ENCODE measurements at places on chromosomes 6 and 20.

GRCh38 chr6:113684382-113684901, 172.7 kb upstream of the MARCKS start:
- no peak for DNase-seq

DNA sequence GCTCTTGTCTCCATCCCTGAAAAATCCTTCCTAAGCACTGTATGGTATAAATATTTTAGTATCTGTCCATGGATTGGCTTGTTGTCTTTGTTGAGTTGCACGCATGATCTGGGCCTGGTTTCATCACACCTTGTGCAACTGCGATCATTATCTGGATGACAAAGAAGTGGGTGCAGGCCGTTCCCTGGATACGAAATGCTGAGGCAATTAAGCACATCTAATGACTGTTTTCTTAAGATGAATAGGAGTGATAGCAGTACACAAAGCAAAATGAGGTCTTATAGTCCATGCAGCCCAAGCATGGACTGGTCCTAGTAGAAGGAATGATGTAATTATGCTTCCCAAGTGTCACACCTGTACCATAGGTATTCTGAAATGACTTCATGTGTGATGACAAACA, 47.8 kb downstream of the SLC35D3 start:
- no peak for DNase-seq

DNA sequence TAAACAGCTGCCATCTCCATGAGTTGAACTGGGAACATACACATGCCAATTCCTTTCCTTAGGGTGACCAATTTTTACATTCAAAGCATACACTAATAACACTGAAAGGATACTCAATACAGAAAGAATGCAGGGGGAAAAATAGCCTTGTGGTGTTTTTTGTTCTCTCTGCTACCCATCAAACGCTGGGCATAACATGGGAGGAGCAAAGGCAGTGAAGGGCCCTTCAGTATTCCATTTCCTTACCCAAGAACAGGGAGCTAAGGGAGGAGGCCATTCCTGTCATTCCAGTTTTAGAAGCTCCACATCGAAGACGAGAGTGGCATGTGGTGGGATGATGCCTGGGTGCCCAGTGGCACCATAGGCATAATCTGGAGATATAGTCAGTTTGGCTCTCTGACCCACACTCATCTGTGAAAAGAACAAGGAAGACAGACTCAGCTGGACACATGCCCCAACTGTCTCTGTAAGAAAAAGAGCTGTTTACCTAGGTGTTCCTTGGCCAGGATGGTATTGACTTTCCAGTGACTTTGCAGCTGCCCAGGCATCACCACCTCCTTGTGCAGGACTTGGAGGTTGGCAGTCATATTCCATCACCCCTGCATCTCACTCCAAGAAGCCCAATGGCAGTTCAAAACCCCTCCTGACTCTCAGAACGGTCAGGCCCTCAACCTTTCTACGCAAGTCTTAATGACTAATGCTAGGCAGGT, 20.9 kb downstream of the FKBP1A start:
- no peak for DNase-seq

DNA sequence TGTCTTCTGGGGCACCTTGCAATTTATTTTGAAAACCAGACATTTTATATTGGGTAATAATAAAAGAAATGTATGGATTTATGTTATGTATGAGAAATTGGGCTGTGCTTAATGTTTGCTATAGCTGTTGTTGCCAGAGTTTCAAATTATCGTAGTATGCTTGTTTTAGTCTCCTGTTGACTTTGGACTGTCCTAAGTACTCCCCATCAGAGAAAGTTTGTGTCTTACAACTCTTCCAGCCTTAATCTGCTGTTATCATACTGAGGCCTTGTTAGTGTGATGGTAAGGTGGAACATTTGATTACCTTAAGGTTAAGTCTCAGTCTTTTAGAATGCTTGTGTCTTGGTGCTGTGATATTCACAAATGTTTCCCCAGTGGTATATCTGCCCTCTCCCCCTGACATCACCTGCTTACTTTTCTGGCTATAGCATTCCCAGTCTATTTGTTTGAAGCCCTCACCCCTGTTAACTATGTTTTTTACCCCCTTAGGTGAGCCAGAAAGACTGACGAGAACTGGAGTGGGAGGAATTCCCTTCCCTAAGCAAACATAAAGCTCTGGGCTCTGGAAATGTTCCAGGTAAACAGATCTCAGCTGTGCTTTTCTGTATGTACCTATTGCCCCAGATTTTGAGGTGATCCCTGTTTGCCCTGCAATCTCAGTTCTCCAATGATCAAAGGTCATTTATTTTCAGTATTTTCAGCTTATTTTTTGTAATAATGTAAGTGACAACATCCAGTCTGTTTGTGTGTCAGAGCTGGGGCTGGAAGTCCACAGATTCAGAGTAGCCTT, 581.1 kb upstream of the CITED2 start:
- no peak for DNase-seq

- DNase-seq = peak; percentile 24
Observed at GRCh38 chr20:44056010-44056698, 130.8 kb downstream of the JPH2 start.
